ENCODE measurements at places on chromosomes 3 and 15.

DNA sequence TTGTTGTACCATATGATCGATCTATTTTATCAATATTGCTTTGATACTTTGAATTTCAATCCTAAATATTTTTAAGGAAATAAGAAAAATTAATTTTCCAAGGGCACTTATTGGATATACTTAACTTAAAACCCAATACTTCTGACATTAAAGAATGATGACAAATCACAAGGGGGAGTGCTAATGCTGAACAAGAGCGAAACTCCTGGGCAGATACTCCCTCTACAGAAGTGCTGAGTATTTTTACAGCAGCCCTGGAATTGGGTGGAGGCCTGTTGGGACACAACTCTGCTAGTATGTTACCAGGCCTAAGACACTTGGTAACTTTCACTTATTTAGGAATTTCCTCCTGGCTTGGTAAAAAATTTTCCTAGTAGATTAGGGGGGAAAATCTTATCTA, 46.2 kb downstream of the DENND6A start:
- no peak for DNase-seq

- no peak for DNase-seq
Measured at GRCh38 chr15:91471468-91471867, 371.4 kb downstream of the SV2B start.

DNA sequence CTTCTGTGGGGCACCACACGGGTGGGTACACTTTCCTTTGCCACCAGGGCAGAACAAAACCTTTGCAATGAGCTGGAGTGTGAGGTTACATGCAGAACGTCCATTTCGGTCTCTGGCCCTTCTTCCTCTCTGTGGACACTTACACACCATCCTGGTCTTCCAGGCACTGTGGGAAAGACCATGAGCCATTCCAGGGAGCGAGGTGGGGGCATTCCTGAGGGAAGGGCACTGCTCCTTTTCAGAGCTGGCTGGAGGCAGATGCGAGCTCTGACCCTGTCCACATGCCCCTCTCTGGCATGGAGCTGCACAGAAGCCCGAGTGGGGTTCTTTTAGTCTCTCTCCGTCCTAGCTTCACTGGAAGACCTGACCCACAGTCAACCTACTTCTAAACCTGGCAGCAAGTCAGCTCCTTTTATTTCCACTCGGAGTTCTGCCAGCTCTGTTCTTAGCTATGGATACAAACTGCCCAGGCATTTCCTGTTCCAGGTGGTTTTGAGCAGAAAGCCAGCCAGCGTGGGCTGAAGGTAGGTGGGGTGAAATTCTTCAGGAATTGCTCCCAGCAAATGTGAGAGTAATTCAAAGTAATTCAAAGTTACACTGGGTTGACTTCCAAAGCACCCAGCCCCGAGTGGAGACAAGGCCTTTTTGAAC, 281.4 kb downstream of the ADAMTS17 start:
- no peak for DNase-seq

- no peak for DNase-seq
Measured at GRCh38 chr15:91908391-91908790, 54.9 kb downstream of the SLCO3A1 start.

GRCh38 chr15:81182031-81182755, 14.5 kb upstream of the IL16 start:
- no peak for DNase-seq

DNA sequence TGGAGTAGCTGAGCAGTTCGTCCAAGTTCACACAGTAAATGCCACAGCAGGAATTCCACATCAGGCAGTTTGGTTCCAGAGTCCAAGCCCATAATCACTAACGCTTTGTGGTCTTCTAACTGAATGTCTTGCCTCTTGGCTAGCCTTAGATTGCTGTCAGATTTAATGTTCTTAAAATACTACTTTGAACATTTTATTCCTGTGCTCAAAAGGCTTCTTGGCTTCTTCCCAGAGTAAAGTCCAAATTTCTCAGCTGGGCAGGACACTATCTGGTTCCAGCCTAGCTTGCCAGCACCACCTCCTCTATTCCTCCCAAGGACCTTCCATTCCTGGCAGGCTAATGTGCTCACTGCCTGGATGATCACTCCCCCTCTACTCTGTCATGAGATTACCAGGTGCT, 256.9 kb downstream of the SQOR start:
- no peak for DNase-seq

DNA sequence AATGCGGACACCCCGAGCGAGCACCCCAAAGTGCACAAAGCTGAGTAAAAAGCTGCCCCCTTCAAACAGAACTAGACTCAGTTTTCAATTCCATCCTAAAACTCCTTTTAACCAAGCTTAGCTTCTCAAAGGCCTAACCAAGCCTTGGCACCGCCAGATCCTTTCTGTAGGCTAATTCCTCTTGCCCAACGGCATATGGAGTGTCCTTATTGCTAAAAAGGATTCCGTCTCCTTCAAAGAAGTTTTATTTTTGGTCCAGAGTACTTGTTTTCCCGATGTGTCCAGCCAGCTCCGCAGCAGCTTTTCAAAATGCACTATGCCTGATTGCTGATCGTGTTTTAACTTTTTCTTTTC, 5.3 kb downstream of the BHLHE40 start:
- DNase-seq, result no peak

DNA sequence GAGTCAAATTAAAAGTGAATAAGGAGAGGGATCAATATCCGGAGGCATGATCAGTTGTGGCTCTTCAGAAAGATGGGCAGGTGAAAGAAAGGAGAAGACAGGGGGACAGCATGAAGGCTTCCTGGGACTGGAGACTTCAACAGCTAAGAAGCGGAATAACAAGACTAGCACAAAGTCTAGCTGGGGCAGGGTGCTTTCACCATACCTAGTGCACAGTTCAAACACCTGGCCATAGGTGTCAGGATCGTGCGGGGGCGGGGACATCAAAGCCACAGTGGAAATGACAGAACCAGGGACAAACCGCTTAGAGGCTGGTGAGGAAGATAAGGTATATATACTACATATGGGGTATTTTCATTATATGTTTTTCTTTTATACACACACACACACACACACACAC, 66.2 kb upstream of the FOXP1 start:
- no peak for DNase-seq

GRCh38 chr15:25182736-25183445, 228.1 kb downstream of the SNRPN start:
- no peak for DNase-seq

DNA sequence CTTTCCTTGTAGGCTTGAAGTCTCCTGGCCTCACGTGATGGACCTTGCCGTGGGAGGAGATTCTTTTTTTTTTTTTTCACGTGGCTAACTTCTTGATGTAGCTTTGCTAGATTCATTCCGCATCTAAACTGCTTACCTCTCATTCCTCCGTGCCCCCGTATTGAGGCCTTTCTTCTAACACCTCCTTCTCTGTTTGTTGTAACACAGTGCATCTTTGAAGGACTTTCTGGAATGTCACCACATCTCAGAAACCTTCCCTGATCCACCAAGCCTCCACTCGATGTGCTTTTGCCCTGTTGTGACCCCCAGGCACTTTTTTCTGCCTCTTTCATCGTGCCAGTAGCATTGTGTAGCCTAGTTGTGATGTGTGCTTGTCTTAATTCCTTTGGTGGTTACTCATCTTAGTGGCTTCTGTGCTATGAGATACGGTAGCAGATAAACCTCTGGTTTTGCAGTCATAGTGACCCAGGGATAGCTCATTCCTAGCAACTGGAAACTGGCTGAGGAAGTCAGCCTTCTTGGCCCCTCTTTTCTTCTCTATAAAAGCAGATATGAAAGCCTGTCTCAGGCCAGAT, 1.6 kb upstream of the BNC1 start:
- DNase-seq, result no peak

GRCh38 chr15:88909956-88910831, 3.0 kb downstream of the MFGE8 start:
- DNase-seq, result no peak

DNA sequence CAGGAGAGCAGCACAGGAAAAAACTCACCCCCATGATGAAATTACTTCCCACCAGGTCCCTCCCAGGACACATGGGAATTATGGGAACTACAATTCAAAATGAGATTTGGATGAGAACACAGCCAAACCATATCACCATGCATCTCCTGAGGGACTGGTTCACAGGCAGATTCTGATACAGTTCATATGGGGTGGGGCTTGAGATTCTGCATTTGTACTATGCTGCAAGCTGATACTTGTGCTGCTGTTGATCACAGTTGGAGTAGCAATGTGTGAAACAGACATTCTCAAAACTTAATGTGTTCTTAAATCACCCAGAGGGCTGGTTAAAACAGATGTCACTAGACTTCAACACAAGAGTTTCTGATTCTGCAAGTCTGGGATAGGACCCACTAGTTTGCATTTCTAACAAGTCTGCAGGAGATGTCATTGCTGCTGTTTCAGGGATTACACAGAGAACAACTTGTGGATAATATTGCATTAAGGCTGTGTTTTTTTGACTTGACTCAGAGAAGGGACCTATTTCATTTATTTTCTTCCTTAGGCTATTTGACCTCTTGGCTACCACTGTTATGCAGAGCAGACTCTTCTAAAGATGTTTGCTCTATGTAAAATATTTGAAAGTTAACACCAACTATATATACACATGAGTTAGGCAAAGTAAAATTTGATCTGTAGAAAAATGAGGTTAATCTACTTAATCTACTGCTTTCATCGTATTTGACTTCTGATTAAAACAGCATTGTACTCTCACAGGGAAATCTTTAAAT, 194.2 kb upstream of the CNTN3 start:
- DNase-seq, result no peak

DNA sequence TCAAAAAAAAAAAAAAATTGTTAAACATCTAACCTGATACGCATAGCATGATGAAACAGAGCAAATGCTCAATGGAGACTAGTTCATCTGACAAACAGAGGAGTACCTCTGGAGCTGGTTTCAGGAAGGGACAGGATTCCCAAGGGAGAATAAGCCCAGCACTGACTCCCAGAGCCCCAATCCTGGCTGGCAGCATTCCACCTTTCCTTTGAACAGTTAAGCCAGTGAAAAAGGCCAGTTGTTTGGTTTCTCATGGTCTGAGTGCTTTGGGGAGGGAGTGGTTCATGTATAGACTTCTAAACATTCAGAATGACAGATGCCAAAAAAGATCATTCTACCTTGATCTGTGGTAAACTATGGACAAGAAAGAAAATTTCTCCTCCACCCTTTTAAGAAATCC, 277.9 kb upstream of the RARB start:
- no peak for DNase-seq

DNA sequence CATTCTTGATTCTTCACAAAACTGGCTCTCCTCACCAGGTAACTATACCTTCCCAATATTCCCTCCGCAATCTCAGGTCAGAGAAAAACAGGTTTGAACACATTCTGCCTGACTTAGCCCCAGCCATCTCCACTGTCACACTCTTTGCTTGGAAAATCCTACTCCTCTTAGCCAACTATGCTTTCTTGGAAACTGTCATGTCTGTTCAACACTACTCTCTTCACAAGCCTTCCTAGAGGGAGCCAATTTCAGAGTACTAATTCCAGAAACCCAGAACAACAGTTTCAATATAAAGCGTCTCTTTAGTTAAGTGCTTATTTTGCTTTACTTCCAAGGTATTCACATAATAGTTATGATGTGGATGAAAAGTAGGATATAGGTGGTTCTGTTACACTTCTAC, 21.7 kb downstream of the MTMR10 start:
- no peak for DNase-seq

- DNase-seq, result no peak
Measured at GRCh38 chr15:77066971-77067690, 3.8 kb downstream of the TSPAN3 start.

GRCh38 chr3:87696124-87697013, 362.4 kb downstream of the CGGBP1 start:
- DNase-seq, result no peak

GRCh38 chr3:19799887-19800286, 134.1 kb downstream of the EFHB start:
- no peak for DNase-seq

- no peak for DNase-seq
Measured at GRCh38 chr3:193962986-193963685, 172.8 kb upstream of the HES1 start.

DNA sequence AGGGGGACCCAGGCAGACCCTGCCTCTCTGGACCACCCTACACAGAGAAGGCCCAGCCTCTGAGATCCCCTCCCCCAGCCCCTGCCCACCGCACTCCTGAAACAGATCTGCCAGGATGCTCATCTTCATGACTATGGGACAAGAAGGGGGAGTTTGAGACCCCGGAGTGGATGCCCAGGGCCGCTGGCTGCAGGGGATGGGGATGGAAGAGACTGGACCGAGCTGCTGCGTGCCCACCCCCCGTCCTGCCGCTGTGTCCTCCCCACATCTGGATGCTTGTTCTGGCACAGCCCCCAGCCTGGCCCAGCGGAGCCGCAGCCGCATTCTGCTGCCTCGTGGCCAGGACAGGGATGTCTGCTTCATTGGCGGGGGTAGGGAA, 30.3 kb upstream of the SEMA3F start:
- no peak for DNase-seq

DNA sequence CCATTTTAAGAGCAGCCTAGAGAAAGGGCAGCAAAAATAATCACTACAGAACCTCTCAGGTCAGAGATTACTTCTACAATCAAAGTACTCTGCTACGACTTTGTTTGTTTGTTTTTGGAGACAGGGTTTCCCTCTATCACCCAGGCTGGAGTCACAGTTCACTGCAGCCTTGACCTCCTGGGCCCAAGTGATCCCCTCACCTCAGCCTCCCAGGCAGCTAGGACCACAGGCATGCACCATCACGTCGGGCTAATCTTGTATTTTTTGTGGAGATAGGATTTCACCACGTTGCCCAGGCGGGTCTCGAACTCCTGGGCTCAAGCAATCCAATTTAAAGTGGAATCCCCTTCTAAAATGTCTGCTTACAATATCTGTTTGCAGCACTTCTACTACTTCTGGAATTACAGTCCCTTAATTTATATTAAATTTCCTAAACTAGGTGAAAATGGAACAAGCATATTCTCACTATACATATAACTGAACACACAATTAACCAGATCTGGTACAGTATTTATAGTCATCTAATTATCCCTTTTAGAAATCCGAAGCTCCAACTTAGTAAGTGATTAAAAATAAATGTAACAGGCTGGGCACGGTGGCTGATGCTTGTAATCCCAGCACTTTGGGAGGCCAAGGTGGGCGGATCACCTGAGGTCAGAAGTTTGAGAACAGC, 4.4 kb downstream of the UACA start:
- no peak for DNase-seq

DNA sequence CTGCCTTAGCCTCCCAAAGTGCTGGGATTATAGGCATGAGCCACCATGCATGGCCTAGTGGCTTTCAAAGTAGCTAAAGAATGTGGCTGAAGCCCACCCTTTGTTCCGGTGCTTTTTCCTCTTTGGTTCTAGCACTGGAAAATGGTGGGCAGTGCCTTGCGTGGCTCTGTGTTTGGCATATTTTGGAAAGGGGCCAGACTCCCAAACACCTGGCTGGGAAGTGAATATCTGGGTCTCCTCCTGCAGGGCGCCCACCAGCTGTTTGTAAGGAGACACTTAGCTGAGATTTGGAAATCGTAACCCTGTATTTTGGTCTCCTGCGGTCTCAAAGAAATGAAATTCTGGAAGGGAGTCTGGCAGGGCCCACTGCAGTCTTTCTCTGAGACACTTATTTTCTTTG, 336.4 kb downstream of the IL20RB start:
- no peak for DNase-seq
